ENCODE measurements at places on chromosomes 4 and X.

DNA sequence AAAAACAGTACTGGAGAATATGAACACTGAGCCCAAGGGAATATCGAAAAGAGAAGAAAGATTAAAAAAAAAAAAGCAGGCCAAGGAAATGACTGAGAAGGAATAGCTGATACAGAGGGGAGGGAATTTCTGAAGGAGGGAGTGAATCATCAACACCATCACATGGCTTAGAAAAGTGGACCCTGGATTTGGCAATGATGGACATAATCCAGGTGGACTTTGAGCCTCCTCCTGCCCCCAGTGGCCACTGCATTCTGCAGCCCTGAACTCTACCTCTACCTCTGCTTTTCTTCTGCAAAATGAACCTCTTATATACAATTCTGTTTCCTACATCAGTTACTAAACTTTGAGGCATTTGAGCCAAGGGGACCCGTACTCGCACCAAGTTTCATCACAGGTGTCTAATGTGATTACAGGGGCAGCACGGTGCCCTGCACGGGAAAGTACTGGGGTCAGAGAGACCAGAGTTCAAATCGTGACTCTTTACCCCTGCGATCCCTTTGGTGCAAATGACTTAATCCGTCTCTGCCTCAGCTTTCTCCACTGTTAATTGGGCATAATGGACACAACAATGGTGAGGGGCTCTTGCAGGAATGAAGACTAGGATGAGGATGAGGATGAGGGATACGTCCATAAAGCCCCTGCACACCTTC is 1.1 kb downstream of the OCIAD2 start:
- no peak for DNase-seq

DNA sequence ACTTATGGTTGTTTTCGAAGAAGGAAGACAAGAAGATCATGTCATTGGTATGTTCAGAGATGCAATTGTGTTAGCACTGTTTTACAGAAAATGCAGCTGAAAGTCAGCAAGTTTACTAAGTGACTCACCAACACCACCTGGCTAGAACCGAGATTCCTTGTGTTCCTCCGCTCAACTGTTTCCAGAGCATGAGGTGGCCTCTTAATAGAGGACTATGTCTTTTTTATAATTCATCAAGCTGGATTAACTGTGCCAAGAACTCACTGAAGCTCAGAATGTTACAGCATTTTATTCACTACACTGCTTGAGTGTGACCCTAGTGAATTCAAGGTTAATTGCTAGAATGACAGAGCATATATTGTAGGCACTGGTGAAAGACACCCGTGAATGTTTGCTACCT is 1573.5 kb upstream of the TENM3 start:
- no peak for DNase-seq

GRCh38 chrX:154797006-154797405 is 8.3 kb downstream of the MPP1 start:
- no peak for DNase-seq

- no peak for DNase-seq
Measured at GRCh38 chr4:165982934-165983333, 109.9 kb downstream of the TLL1 start.

GRCh38 chr4:22047793-22048192 is 99.2 kb upstream of the KCNIP4 start:
- no peak for DNase-seq

- no peak for DNase-seq
Measured at GRCh38 chrX:131288738-131289511, at the start of gene IGSF1. Gene IGSF1 (minus strand): TSS chrX:131289306. CDS start chrX:131286674, 2,632 bp downstream.

GRCh38 chr4:48134081-48134480 is at the start of gene TXK:
Gene TXK (minus strand): TSS chr4:48134250. CDS start chr4:48134170, 80 bp downstream.
- no peak for DNase-seq

Data from stimulated activated CD4-positive, alpha-beta T cell treated with anti-CD3 and anti-CD28 coated beads, Interleukin-1b, Interleukin-23, amount 100 ng/mL, for 1 hour (primary cell).